Thyroid gland (tissue), 4 donors: ENCODE measurements at places on chromosomes 13 and 19. TPM values are rescaled to one million over a fixed set of nuclear protein-coding genes. Genes with fewer than 3 reads are reported as not detected.

NAXD gene
- 41.0 TPM for total RNA-seq

ZNF737 gene
- total RNA-seq, result 59.3 TPM

FARSA gene
- total RNA-seq, result 43.5 TPM

NDUFS7 gene
- 137 TPM for total RNA-seq

EEF1AKMT1 gene
- total RNA-seq, result 11.9 TPM

STAP2 gene
- 42.1 TPM for total RNA-seq

IFNL1 gene
- not detected for total RNA-seq

AMH gene
- total RNA-seq, result not detected

KLHL1 gene
- total RNA-seq, result not detected

ITPKC gene
- 29.0 TPM for total RNA-seq

ANKRD24 gene
- total RNA-seq, result 1.2 TPM

RASAL3 gene
- total RNA-seq, result 3.6 TPM

CILP2 gene
- total RNA-seq, result 4.2 TPM

KLK12 gene
- total RNA-seq, result not detected

TTC9B gene
- total RNA-seq, result not detected

PGLYRP2 gene
- not detected for total RNA-seq

GPC6 gene
- total RNA-seq, result 6.7 TPM

MYH14 gene
- total RNA-seq, result 130 TPM

MCEMP1 gene
- 0.54 TPM for total RNA-seq

ATP8B3 gene
- total RNA-seq, result not detected

KLF2 gene
- 14.0 TPM for total RNA-seq

MAMSTR gene
- not detected for total RNA-seq

C19orf67 gene
- not detected for total RNA-seq
